Substantia nigra (tissue), 51 donors: ENCODE measurements at places on chromosomes 1 and 21.

GRCh38 chr1:12502336-12503109, 115.5 kb downstream of the DHRS3 start:
- DNase-seq: no peak

- DNase-seq: no peak
Observed at GRCh38 chr1:53871221-53871620, 18.4 kb downstream of the YIPF1 start.

DNA sequence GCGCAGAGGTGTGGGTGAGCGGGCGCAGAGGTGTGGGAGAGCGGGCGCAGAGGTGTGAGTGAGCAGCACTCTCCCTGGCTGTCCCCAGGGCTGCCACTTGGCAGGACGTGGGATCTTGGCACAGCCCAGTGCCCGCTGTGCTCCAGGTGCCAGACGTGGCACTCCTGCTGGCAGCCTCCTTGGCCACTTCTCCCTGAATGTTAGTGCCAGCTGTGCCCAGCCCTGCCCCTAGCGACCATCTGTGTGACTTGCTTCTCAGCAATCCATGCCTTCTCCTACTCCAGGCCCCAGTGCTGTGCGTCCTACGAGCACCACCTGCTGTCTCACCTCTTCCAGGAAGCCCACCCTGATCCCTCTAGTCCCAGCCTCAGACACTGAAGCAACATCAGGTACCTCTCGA, 30.5 kb downstream of the KRTAP10-1 start:
- no peak for DNase-seq

DNA sequence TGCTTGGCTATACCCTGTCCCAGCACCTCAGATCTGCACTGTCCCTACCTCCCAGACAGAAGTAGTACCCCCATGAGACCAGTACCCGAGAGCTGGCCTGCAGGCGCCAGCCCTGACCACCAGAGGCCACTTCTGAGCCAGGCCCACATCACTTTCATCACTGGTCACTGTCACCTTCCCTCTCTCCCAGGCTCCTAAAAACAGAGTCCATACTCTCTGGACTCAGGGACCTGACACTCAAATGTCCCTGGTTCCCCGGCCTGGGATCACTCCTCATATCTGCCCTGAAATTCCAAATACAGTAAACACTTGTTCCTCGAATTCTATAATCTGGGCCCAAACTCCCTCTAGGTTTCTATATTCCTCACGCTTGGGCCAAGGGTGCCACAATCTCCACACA, 18.7 kb downstream of the TMEM53 start:
- DNase-seq: no peak

DNA sequence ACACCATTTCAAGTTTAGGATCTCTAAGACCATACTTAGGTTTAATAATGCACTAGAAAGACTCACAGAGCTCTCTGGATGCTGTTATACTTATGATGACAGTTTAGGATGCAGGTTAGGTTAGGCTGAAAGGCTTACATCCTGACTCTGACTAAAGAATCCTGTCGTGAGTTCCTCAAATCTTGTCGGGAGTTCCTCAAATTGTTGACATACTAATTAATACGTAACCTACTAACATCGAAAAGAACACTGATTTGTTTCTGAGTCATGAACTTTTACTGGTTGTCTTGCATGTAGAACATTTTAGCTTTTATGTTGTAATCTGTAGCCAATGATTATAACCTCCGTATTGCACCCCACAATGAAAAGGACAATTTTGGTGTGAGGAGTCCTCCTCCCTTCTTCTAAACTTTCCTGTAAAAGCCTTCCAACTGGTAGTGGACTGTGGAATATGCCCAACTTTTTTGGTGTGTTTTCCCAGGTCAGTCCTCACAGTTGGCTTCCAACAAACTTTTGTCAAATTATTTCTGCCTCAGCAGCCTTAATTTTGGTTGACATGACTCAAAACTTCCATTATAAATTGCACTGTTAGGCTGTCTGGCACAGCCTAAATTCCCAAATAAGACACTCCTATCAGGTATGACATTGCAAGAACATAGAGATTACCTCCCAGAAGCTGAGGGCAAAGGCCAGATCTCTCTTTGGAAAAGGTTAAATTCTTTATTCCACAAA, 107.9 kb upstream of the PALMD start:
- DNase-seq: no peak

DNA sequence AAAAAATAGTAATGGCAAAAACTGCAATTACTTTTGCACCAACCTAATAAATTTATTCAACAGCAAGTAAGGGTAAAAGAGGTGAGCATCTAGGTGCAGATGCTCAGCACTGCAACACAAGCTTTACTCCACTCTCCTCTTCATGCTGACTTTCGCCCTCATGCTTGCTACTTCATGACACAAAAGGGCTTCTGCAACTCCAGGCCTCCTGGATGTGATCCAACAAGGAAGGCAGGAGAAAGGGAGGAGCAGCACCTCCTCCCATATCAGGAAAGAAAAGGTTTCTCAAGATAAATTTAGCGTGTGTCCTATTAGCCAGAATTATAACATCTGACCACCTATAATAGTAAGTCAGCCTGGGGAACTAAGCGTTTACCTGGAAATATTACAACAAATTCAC, 11.6 kb downstream of the SYF2 start:
- no peak for DNase-seq

DNA sequence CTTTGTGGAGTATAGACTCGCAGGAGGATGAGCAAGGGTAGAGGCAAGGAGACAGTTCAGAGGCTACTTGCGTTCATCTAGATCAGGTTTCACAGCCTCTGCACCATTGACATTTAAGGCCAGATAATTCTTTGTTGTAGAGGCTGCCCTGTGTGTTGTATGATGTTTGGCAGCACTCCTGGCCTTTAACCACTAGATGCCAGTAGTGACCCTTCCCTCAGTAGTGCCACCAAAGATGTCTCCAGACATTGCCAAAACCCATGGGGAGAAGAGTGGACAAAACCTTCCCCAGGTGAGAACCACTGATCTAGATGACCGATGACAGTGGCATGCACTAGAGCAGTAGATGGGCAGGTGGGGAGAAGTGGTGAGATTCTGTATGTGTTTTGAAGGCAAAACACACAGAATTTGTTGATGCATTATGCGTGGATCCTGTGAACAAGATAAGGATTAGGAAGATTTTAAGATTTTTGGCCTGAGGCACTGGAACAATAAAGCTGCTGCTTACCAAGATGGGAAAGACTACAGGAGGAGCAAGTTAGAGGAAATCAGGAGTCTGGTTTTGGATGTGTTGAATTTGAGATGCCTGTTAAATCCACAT, 9.9 kb upstream of the COG2 start:
- DNase-seq: no peak

GRCh38 chr1:212507369-212507768, 74.6 kb downstream of the NENF start:
- no peak for DNase-seq

DNA sequence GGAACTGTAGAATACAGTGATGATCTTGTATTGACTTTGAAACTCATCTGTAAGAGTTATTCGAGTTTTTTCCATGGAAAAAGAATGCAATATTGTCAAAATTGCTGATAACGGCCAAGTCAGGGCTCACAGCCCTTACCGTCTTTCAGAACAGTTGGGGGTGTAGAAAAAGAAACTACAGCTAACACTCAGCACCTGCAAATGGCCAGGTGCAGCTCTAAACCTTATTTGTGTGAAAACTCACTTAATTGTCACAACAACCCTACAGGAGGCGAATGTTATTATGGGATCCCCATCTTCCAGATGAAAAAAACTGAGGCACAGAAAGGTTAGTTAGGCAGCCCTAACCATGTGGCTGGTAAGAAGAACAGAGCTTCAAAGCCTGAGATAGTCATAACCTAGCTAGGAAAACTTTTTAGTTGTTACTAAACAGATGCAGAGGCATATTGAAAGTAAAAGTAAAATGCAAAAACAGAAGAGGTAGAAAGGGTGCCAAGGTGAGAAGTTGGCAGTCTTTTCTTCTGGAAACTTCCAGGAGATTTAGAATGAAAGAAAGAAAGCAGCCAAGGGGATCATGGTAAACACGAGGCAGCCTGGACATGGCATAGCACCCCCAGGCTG, 76.4 kb downstream of the DSCAM start:
- no peak for DNase-seq

DNA sequence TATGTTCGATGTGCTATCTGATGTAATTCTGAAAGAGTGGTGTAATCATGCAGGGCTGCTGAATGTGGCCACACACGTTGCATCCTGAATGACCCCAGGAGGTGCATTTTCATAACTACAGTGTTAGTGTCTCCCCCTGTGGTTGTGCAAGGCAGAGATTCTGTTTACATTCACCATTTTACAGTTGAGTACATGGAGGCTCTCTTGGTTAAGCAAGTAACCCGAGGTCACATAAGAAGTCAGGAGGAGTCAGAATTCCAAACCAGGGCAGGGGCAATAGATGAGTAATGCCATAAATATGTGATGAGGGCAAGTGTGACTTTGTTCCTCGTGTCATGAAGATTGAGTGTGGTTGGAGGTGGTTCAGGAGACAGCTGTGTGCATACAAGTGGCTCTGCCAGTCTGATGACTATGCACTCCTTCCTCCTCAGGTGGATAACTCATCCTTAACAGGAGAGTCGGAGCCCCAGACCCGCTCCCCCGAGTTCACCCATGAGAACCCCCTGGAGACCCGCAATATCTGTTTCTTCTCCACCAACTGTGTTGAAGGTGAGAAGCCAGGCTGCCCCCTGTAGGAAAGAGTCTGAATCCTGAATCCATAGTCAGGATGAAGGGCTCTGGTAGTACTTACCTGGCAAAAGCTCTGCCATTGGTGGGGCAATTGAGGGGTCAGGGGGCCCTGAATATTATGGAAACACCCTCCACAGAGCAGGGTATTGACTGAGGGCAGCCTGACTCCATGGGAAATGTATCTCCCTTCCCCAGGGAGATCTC, 9.3 kb downstream of the ATP1A2 start:
- DNase-seq: no peak

GRCh38 chr1:161427733-161428516, 60.2 kb upstream of the CFAP126 start:
- no peak for DNase-seq

DNA sequence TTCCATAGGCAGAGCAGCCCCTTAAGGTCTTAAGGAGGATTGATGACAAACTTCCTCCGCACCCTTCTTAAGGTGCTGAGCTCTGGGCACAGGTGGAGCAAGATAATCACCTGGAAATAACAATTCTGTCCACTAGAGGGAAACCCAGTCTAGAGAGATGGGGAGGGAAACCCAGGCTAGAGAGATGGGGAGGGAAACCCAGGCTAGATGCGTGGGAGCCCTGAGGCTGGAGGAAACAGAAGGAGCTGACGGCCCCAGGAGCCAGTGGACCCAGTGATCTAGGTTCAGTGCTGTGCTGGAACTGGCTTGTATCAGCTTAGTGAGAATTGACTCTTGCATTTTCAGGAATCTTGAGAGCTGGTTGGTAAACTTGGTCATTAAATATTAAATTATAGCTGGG, 17.8 kb upstream of the MYCL start:
- peak; percentile 11 for DNase-seq

- no peak for DNase-seq
Observed at GRCh38 chr1:151715726-151716404, 738 bp downstream of the CELF3 start.

DNA sequence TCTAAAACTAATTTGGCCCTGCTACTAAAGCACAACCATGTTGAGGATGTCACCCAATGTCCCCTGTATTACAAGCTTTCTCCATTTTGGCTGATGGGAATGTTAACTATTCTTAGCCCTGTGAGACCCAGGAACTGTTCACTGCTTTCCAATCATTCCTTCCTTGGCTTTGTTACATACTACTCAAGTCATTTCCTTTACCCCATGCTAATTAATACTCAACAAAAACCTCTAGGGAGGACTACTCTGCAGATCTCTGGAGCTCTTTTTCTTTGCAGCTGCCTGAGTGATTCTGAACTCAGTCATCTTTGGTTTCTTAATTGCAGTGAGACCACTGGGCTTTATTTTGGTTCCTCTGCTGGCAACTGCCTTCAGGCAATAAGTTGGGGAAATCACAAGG, 23.3 kb upstream of the RPE65 start:
- no peak for DNase-seq

- DNase-seq: no peak
Observed at GRCh38 chr1:199122532-199123311, 483.9 kb downstream of the PTPRC start.

GRCh38 chr1:26666855-26667254, 29.0 kb upstream of the ARID1A start:
- no peak for DNase-seq

- no peak for DNase-seq
Observed at GRCh38 chr1:223444411-223444810, 51.2 kb downstream of the CCDC185 start.
